ENCODE measurements at places on chromosomes 2 and 18. TPM values are rescaled to one million over a fixed set of nuclear protein-coding genes. Genes with fewer than 3 reads are reported as not detected.

Gene SLC9A4
- not detected for total RNA-seq

Gene CKAP2L
- total RNA-seq, result 21.0 TPM

Gene GPR45
- not detected for total RNA-seq

Gene NOP58
- total RNA-seq, result 63.8 TPM

Gene PLEK
- total RNA-seq, result not detected

Gene GAL3ST2
- total RNA-seq, result not detected

Gene CAPN14
- not detected for total RNA-seq

Gene SERPINB8
- total RNA-seq, result 23.3 TPM

Gene STARD6
- total RNA-seq, result not detected

Gene COPS7B
- total RNA-seq, result 25.9 TPM

Gene CARF
- 1.3 TPM for total RNA-seq

Gene SP140
- total RNA-seq, result 0.20 TPM

Gene POTEI
- 0.05 TPM for total RNA-seq

Gene HOXD13
- not detected for total RNA-seq

Gene CCDC121
- total RNA-seq, result 1.8 TPM

Gene ITPRIPL1
- 3.2 TPM for total RNA-seq

Gene COQ10B
- total RNA-seq, result 23.5 TPM

Gene PAIP2B
- total RNA-seq, result 0.27 TPM

Gene DSEL
- total RNA-seq, result 5.9 TPM

Gene RBM44
- total RNA-seq, result 0.20 TPM

Gene UGT1A10
- not detected for total RNA-seq

Gene RAPH1
- 17.1 TPM for total RNA-seq

Gene CYRIA
- 10.2 TPM for total RNA-seq

Gene ANTXR1
- 1.5 TPM for total RNA-seq

Gene EML6
- 0.89 TPM for total RNA-seq

Gene C1QL2
- not detected for total RNA-seq

Gene MBOAT2
- 7.3 TPM for total RNA-seq

Gene DNAJC10
- 118 TPM for total RNA-seq

Gene ZNF396
- total RNA-seq, result not detected

Gene APCDD1
- not detected for total RNA-seq

Gene SP3
- total RNA-seq, result 49.8 TPM

Gene IL1R1
- 8.9 TPM for total RNA-seq

Gene SUMO1
- 96.6 TPM for total RNA-seq
